ENCODE measurements at places on chromosomes 4 and X.

DNA sequence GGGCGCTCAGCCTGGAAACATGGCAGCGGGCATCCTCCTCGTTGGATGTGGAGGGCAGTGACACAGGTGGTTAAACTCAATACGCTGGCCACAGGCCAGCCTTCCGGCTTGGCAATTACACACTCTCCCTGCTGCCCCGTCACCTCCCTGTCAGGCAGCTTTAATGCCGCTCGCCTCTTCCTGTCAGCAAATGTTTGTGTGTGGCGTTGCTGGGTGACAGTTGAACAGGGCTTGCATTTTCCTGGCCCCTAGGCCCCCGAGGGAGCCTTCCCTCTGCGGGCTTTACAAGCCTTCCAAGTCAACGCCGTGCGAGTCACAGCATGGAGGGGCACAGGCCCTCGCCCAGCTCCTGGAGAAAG is 620.0 kb downstream of the BCOR start:
- DNase-seq, result no peak

- no peak for DNase-seq
Observed at GRCh38 chr4:85901500-85901899, 426.6 kb downstream of the ARHGAP24 start.

DNA sequence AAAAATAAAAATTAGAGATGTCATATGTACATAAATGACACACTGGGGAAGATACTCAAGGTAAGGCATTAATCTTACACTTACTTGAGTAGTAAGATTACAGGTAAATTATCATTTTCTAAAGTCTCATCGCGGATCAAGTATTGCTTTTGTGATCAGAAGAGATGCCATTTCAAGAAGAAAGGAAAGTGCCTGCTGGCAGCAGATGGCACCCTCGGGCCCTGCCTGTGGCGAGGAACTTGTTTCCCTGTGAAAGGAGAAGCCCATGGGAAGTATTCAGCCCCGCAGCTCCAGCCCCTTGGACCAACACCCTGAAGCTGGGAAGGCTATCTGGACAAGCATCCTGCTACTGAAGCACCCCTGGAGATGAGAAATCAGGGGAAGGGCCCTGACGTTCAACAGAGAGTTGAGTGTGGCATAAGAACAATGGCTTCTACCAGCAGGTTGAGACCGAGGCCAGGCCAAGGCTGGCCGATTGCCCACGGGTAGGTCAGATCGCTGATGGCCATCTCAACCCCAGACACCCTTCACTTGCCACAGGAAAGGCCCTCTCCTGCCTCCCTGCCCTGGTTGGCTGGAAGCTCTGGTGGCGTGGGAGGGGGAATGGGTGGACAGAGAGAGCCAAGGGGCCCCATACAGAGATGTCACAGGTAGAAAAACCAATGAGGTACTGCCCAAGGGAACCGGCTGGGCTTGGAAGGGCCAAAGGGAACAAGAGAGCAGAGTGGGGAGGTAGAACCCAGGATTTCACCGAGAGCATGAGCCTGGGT is 18.8 kb upstream of the MXD4 start:
- DNase-seq, result no peak

DNA sequence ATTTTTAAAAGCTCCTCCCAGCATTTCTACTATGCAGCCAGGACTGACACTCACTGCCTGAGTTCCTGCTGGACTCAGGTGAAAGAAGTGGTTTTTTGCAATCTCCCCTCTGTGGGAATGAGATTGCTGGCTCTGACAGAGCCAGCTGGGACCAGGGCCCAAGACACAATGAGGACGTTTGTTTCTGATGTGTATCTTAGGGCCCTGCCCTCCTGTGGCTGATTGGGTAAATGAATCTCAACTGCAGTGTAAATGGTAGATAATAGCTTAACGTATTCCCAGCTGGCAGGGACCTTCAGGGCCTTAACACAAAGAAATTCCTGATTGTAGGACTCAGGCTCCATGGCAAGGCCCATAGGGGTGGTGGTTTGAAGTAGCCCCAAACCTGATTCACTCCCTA is 85.8 kb upstream of the PRPS1 start:
- DNase-seq, result peak; percentile 24

DNA sequence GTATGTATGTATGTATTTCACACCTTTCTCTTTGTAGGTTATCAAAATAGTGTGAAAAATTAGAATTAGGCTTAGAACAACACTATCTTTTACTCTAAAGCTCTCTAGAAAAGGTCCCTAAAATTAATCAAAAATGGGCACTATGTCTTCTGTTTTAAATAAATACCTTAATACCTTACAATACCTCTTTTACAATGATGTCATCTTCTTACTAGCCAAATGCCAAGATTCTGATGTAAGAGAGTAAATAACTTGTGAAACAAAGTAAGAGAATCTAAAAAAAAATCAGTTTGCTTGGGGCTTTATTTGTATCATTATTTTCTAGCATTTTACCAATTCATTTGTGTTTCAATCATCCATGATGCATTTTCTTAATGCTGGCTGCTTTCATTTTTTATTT is 402.2 kb upstream of the MAGEB2 start:
- no peak for DNase-seq

- DNase-seq, result no peak
Observed at GRCh38 chr4:147844781-147845180, 112.9 kb downstream of the ARHGAP10 start.

All from cerebellum (tissue), 4 donors.